A549 treated with Mapracorat at 1 μM for 4 hours (cell line): ENCODE measurements at places on chromosomes 7 and 10. TPM values are rescaled to one million over a fixed set of nuclear protein-coding genes. Genes with fewer than 3 reads are reported as not detected.

PDK4 gene
- 18.2 to 24.6 TPM (median 22.2 TPM) in 5 replicates for total RNA-seq

TES gene
- 48.8 to 70.4 TPM (median 66.3 TPM) in 5 replicates for total RNA-seq

WNT2 gene
- not detected in 5 replicates for total RNA-seq

GHRHR gene
- not detected in 5 replicates for total RNA-seq

MMRN2 gene
- total RNA-seq, result 0.73 to 1.6 TPM (median 0.98 TPM) in 5 replicates

ZNF12 gene
- total RNA-seq, result 9.4 to 11.4 TPM (median 10.1 TPM) in 5 replicates

MORN4 gene
- 6.3 to 8.1 TPM (median 7.0 TPM) in 5 replicates for total RNA-seq

PNLIPRP1 gene
- total RNA-seq, result not detected in 5 replicates

COA1 gene
- total RNA-seq, result 82.6 to 92.9 TPM (median 84.7 TPM) in 5 replicates

CUBN gene
- 0.03 to 0.15 TPM (median 0.08 TPM) in 5 replicates for total RNA-seq

CAV2 gene
- total RNA-seq, result 154 to 204 TPM (median 186 TPM) in 5 replicates

CHCHD3 gene
- 72.5 to 87.3 TPM (median 76.3 TPM) in 5 replicates for total RNA-seq

GPR26 gene
- not detected in 5 replicates for total RNA-seq

CC2D2B gene
- 0.76 TPM in 1 of 5 replicates, not detected in the others for total RNA-seq

FZD1 gene
- 2.2 to 2.5 TPM (median 2.4 TPM) in 5 replicates for total RNA-seq

SH2B2 gene
- 1.8 to 3.9 TPM (median 3.5 TPM) in 5 replicates for total RNA-seq

HECW1 gene
- total RNA-seq, result 11.6 to 17.2 TPM (median 15.1 TPM) in 5 replicates

LSM8 gene
- 38.8 to 55.0 TPM (median 40.9 TPM) in 5 replicates for total RNA-seq

FGFBP3 gene
- total RNA-seq, result 2.2 to 3.1 TPM (median 2.4 TPM) in 5 replicates

UPK3B gene
- 10.7 to 19.4 TPM (median 17.7 TPM) in 5 replicates for total RNA-seq

AGR3 gene
- not detected in 5 replicates for total RNA-seq

SAP25 gene
- 0.34 to 0.60 TPM (median 0.53 TPM) in 4 of 5 replicates, not detected in the other for total RNA-seq

ABLIM1 gene
- 31.1 to 42.0 TPM (median 34.1 TPM) in 5 replicates for total RNA-seq

SDK1 gene
- 0.38 to 0.76 TPM (median 0.40 TPM) in 5 replicates for total RNA-seq

EVX1 gene
- total RNA-seq, result 0.07 to 0.21 TPM (median 0.14 TPM) in 5 replicates

SLC18A2 gene
- total RNA-seq, result 0.05 to 0.06 TPM in 2 of 5 replicates, not detected in the others

HDAC9 gene
- 0.16 to 0.25 TPM (median 0.24 TPM) in 5 replicates for total RNA-seq

IFIT1B gene
- not detected in 5 replicates for total RNA-seq

CDHR3 gene
- 4.1 to 5.0 TPM (median 4.9 TPM) in 5 replicates for total RNA-seq

LDB3 gene
- total RNA-seq, result 0.05 to 0.16 TPM (median 0.13 TPM) in 5 replicates

CREB3L2 gene
- 24.7 to 30.1 TPM (median 28.4 TPM) in 5 replicates for total RNA-seq

CNPY1 gene
- total RNA-seq, result not detected in 5 replicates

ITGB8 gene
- total RNA-seq, result 0.60 to 1.8 TPM (median 1.3 TPM) in 5 replicates

DOCK4 gene
- total RNA-seq, result 4.8 to 7.6 TPM (median 6.7 TPM) in 5 replicates

CYP3A4 gene
- total RNA-seq, result 0.09 to 0.10 TPM in 2 of 5 replicates, not detected in the others

ATOH7 gene
- total RNA-seq, result 0.12 to 0.27 TPM (median 0.17 TPM) in 4 of 5 replicates, not detected in the other

TACR2 gene
- total RNA-seq, result 0.08 to 0.19 TPM (median 0.14 TPM) in 5 replicates

YAE1 gene
- total RNA-seq, result 17.9 to 25.3 TPM (median 18.4 TPM) in 5 replicates
